ENCODE measurements at places on chromosomes 6 and 20.

DNA sequence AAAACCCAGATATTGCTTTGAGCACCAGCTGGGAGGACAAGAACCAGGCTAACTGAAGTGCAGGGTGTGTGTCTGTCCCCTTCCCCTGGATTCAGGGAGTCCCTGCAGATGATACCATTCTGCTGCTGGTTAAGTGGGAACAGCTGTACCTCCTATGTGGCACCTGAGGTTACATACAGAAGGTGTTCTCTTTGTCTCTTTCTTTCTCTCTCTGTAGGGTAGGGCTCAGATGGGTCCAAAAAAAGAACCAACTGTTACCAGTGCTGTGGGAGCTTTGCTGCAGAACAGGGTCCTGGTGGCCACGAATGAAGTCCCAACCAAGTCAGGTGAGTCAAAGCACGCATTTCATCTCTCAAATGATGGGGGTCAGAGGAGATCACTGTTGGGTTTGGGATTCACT is 38.6 kb downstream of the ZC2HC1B start:
- no peak for DNase-seq

DNA sequence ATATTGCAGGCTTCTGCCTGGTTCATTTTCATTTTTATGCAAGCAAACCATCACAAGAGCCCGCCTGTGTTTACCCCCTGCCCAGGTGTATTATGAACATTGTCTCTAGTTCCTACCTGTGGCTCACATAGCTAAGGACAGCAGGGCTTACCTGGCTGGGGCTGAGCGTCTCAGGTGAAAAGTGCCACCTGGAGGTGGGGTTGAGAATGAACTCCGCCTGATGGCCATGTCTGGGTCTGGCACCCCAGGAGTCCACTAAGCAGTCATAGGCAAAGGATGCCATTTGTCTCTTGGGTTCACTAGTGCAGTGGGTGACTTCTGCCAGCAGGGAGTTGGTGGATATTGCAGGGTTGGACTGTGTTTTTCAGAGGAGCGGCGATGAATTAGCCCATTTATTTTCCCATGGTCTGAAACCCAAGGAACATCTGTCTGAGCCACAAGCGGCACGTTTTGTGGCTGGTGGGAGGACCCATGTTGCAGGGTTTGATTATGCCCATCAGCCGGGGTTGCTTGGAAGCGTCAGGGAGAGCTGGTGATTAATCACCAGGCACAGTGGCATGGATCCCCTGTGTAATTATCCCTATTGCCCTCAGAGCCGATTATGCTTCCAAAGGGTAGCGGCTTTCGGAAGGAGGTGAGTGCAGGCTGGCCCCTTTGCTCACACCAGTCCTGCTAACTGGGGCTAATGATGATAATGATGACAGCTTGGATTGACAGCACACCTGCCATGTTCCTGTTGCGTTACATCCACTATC is 92.1 kb downstream of the CDH26 start:
- no peak for DNase-seq

DNA sequence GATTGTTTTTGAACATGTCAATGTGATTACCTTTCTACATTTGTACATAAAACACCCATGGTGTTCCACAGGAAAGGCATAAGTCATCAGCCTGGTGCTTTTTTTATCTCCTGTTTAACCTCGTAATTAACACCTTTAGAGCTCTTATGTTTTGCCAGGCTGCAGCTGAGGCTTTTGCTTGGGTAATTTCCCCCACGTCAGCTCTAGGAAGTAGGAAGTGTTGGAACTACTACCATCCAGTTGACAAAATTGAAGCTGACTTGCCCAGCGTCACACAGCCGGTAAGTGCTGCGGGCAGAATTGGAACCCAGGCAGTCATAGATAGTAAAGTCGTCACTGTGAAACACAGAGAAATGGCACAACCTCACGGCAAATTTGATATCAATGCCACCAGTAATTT is 86.6 kb upstream of the BMP2 start:
- no peak for DNase-seq

DNA sequence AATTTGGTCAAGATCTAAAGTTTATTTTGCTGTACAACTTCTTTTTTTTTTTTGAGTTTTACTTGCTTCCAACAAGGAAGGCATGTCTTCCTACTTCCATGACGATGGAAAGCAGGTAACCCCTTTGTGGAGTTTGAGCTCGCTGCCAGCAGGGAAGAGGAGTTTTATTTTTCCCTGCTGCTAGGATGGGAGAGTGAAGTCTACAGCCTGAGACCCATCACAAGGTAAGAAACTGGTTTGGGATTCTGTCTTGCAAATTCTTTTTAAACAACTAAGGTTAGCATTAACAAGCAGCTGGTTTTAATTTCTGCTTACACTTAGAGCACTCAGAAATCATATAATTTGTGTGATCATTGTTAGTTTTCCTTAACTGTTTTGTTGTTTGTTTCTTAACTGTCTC is 108.0 kb upstream of the MAP3K4 start:
- DNase-seq: no peak

- no peak for DNase-seq
Measured at GRCh38 chr6:144443157-144443556, 158.0 kb downstream of the UTRN start.

DNA sequence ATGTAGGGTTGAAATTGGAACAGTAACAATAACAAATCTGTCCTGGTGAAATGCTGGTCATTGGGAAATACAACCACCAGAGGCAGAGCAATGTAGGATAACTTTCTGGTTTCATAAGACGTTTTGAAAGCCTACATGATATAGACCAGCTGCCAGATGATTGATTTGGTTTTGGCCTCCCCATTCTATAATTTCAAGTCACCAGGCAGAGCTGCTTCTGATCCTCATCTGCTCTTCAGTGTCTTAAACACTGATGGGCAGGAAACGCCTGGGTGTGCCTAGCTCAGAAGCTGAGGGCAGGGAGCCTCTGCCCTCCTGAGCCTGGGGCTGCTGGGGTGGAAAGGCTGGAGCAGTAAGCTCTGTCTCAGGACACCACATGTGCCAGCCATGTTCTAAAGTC is 24.5 kb downstream of the DHX35 start:
- DNase-seq: no peak

GRCh38 chr20:3890398-3890751 is 1.2 kb downstream of the PANK2 start:
- peak; percentile 77 for DNase-seq

DNA sequence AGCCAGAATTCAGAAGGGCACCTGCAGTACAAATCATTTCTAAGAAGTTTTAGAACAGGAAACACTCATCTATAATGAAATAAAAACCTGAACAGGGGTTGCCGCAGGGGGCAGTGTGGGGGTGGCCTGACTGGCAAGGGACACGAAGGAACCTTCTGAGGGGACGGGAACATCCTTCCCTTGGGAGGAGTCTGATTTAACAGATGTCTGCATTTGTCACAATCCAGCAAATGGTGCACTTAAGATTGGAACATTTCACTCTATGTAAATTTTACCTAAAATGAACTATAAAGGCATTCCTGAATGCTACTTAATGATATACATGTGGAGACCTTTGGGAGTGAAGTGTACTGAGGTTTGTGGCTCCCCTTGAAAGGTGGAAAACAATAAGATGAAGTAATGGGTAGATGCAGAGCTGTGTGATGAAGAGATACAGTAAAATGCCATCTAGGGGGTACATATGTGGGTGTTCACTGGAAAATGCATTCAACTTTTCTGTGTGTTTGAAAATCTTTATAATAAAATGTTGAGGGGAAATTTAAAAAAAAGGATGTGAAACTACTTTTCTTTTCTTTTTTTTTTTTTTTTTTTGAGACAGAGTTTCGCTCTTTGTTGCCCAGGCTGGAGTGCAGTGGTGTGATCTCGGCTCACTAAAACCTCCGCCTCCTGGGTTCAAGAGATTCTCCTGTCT is 89.5 kb downstream of the SNX5 start:
- no peak for DNase-seq

DNA sequence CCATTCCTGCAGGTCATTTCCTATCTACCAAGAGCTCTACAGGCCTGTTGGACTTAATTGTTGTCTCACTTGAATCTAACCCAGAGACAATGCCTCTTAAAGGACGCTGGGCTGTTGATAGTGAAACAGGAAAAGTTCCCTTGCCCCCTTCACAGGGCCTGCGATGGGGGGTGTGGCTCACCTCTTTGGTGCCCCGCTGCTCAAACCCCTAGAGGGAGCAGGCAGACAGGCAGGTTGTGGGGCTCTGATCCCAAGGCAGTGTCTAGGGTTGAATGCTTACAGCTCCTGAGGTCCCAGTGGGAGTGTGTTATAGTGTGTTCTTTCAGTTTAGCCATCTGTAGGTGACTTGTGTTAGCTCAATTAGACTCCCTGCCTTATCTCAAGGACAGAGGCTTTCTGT is 68.0 kb downstream of the OTOR start:
- no peak for DNase-seq

- no peak for DNase-seq
Measured at GRCh38 chr20:1364106-1364505, 28.7 kb downstream of the FKBP1A start.

DNA sequence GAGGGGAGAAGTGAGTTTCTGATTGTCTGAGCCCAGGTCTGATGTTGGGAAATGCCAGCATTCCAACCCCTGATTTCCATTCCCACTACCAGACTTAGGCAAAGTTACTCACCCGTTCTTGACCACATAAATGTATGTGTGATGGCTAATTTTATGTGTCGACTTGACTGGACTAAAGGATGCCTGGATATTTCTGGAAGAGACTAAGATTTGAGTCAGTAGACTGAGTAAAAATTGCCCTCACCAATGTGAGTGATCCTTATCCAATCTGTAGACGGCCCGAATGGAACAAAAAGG is 95.8 kb upstream of the TAB2 start:
- DNase-seq: no peak

Data from RKO (cell line).